Umbilical cord (tissue), 2 donors: ENCODE measurements at places on chromosomes 1 and 21.

GRCh38 chr1:113928187-113928930 lies 765 bp upstream of the HIPK1 start:
- peak; percentile 36 for DNase-seq

GRCh38 chr1:230280054-230280795 lies 145.9 kb downstream of the PGBD5 start:
- no peak for DNase-seq

- no peak for DNase-seq
Measured at GRCh38 chr1:91809317-91809716, 76.6 kb downstream of the TGFBR3 start.

DNA sequence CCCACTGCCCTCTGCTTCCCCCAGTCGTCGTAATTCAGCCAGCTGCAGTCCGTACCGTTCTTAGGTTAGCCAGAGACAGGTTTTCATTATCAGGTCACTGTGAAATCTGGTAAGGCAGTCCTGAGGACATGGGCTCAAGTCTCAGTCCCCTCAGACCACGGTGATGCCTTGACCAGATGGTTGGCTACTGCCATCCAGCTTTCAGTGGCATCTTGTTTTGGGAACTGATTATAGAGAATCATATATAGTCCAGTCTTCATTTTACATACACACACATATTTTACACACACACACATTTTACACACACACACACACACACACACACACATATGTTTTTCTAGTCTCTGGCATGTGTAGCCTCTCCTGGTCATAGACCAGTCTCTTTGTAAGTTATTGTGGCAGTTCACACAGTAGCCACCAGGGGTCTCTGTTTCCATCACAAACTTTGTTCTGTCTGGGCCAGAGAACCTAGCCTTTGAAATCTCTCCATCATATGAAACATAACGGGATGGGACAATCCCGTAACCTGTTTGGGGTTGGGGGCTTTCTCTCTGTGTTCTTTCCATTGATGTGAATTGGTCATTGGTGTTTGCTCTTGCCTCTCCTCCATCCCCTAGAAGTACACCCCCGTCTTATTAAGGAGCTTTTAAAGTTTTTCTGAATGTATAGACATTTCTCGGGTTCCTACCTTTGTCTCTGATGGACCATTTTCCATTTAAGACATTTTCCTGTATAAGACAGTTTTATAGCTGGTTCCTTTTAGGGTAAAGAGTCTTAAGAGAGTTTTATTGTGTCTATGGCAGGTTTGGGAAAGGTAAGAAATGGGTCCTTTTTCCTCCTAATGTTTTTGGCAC lies 8.4 kb upstream of the IKBKE start:
- peak; percentile 84 for DNase-seq

DNA sequence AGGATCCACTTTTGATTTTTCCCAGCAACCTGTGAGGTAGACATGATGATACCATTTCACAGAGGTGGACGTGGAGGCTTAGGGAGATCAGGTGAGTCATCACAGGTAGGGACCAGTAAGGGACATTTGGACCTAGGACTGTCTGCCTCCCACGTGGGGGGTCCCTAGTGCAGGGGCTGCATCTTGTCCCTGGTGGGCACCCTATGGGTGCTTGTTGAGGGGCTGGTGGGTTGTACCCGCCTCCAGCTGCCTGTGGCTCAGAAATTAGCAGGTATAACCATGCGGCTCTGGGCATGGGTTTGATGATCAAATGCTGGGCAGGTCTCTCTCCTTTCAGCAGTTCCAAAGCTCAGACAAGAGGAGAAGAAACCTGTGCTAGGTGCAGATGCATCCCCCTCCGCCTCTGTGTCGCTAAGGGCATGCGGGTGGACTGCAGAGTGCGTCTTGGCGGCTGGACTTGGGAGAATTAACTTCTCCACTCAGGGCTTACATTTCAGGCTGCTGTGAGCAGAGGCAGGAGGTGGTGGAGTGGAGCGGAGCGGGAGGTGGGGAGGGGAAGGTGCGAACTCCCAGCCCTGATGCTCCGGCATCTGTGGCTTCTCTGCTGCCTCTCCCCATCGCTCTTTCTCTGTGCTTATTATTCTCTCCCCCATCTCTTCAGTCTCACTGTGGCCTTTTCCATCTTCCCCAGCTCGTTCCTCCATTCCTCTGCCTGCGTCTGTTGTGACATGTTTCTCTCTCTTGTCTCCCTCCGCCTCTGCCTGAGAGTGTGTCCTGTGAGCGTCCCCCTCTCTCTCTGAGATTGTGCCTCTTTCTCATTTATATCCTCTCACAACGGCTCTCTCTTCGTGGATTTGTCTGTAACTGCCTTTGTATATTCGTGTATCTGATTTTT lies 146.8 kb downstream of the PTPRU start:
- peak; percentile 7 for DNase-seq
